ENCODE measurements at places on chromosomes 5 and 9.

- DNase-seq: no peak
These were observed 128.1 kb upstream of the LMX1B start for GRCh38 chr9:126485662-126486061.

DNA sequence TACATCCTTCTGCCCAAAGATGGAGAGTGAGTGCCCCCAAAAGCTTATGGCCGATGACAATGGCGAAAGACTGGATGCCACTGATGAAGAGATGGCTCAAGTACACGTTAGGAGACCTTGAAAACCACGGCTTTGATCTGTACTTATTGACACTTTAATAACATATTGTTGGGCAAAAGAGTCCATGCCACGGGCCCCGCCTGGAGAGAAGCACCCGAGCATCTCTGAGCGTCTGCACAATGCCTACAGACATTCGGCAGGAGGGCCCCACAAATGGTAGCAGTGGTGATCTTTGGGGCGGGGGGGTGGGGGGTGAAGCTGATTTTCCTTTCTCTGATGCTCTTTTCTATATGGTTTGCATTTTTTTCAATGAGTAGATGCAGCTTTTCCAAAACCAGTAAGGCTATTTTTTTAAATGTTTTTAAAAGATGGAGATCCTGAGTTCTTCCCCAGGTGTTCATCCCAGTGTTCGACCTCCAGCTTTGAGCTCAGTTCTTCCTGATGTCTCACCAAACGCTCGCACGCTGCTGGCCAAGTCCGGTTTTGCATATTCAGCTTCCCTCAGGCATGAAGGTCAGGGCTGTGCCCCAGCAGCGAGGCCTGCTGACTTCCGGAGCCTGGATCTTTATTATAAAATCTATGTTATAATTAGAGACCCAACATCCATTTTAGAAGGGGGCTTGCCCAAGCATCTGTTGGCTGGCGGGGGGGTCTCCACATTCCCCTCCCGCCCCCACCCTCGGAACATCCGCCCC is 34.3 kb upstream of the BARHL1 start:
- DNase-seq: no peak

DNA sequence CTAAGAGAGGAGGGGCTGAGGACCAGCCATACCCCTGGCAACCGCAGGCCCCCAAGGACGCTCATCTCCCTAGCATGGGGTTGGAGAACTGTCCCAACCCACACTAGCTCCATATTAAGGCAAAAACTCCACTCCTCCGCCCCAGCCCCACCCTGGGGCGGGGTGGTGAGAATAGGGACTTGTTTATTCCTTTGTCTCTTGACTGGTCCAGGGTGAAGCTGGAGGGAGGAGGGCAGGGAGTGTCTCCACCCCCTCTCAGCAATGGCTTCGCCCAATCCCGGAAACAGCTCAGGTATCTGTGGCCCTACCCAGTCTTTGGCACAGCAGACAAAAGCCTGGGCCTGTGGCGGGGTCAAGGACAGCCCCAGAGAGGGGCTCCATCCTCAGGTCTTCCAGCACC is 16.9 kb downstream of the PRRX2 start:
- no peak for DNase-seq

DNA sequence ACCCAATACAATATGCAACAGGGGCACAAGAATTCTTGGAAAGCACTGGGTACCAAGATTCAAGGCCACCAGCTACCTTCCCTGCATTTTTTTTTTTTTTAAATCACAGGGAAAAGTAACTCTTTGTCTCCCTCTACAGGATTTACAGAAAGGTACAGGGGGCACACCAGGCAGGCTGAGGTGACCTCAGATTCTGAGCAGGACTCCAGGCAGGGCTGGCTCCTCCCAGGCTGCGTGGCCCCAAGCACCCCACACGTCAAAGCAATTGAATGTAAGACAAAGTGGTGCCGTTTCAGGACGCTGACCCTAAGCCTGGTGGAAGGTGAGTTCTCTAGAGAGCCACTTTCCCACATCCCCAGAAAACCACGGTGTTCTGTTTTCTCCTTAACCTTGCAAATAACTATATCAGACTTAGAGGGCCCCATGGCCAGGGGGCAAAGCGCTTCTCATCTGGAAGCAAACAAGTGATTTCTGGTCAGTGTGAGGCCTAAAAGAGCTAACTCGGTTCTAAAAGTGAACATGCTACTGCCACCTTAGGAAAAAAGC is 222.6 kb downstream of the ROR2 start:
- DNase-seq: peak; percentile 15

DNA sequence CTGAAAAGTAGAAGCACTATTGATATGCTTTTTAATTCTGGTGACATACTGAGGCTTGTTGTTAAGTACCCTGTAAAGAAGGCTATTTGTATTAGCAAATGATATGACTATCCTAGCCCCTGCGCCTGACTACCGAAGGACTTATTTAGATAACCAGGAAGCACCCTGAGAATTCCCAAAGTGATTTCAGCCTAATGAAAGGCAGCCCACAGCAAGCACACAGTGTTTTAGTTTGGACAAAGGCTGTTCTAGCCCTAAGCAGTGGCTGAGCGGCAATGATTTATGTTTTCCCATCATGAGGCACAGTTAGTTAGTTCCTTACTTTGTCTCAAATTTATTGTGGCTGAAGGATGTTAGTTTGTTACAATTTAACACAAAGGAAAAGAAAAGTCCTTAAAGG is 235.3 kb downstream of the KCTD16 start:
- no peak for DNase-seq

- DNase-seq: no peak
These were observed 1042.3 kb downstream of the CDH12 start for GRCh38 chr5:21810737-21811316.

- no peak for DNase-seq
These were observed 45.6 kb downstream of the PIK3R1 start for GRCh38 chr5:68261169-68261568.

- no peak for DNase-seq
These were observed 47.4 kb downstream of the CSNK1G3 start for GRCh38 chr5:123559434-123559775.

GRCh38 chr5:56649569-56649968 is 165.8 kb upstream of the MAP3K1 start:
- no peak for DNase-seq

- DNase-seq: no peak
These were observed 98.2 kb downstream of the DAP start for GRCh38 chr5:10662661-10663488.

GRCh38 chr9:126678989-126679388 is 65.3 kb downstream of the LMX1B start:
- DNase-seq: no peak

DNA sequence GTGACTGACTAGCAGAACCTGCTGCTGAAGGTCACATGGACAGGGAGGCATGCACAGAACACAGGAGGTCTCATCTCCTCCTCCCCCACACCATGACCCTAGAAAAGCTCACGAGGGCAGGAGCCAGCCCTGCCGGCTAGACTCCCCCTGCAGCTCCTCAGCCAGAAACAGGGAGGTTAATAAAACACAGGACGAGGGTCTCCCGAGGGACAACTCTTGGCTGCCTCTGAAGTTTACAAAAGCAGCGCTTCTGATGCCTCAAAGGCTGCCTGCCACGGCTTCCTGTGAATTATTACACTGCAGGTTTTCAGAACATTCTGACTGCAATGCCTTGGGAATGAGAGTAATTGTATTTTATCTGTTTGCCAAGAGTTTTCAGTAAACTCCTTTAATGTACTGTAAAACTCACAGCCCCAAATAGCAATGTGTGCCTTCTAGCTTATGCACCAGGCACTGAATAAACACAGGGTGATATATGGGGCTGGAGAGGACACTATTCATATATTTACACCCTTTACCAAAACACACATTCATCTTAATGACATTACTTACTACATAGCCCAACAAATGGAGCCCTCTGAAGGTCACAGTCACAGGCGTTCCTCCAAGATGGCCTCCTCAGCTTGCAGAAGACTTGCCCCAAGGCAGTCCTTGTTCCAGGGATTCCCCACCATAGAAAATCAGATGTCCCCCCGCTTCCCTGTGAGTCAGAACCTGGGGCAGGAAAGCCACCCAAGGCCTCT is 83.7 kb downstream of the C5orf15 start:
- no peak for DNase-seq

DNA sequence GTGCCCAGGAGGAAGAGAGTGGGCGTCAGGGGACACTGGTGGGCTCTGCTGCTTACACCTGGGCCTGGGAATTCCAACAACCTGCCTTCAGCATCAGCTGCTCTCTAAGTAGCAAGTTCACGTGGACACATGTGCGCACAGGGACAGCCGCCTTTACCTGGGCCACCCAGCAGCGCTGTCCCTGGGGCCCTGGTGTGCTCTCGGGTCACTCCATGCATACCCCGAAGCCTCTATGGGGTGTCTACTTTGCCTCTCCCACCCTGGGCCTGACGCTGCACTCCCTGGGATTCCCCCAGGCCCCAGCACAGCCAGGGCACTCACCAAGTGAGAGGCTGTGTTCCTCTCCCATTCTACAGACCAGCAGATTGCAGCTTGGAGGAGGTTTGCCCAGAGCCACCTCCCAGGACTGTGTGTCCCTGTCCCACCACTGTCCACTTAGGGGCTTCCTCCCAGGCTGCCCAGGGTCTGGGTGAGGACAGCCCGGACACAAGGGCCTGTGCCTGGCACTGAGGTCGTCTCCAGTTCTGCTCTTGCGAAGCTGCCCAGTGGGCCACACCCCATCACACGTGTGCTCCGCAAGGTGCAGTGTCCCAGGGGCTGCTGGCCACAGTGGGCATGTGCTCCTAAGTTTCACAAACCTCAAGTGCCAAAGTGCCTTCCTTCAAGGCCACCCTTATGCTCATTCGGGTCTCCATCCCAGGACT is 5.9 kb downstream of the NINJ1 start:
- no peak for DNase-seq

Measured in NCI-H748 treated with DMSO at 0.1 percent for 48 hours (cell line).